ENCODE measurements at places on chromosomes 2 and 18.

DNA sequence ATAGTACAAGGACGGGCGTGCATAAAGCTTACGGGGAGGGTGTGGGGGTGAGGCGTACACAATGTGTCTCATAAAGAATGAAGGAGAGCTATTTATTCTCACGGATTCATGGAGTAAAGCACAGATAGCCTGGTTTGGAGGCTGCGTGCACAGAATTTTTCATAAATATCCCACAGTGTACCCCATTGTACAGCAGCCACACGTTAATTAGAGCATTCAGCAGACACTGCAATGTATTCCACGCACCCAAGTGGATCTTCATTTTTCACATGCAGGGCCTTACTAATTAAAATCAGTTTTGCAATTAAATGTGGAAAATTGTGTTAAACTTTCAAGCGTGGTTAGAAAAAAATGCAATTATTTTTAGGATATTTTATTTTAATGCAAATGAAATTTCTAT lies 227.7 kb upstream of the PXDN start:
- DNase-seq: no peak

DNA sequence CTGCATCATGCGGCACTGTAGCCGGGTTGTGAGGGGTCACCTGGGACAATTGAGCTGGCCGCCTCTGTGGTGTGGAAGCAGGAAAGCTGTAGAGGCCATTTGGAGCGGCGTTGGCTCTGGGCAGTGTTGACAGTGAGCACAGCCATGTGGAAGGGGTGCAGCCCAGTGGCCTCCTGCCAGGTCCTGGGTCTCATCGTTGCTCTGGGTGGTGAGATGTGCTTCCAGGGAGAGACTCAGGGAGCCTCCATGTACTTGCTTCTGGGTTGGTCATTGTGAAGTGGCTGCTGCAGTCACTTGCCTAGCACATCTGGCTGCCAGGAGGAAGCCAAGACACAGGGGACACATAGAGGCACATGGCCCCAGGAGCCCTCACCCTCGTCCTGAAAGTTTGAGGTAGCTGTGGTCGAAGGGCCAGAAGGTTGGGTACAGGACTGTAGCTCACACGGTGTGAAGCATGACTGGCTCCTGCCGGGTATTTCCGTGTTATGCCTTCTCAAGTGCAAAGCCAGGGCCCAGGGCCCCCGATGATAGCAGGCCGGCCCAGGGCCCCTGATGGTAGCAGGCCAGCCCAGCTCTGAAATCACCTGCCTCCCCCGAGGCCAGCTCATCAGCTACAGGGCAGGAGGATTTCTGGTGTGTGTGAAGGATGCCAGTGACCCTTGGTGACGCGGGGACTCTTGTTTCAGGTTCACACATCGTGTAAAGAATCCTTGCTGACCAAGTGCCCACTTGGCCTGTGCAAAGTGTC lies 82.6 kb downstream of the DGKD start:
- no peak for DNase-seq

GRCh38 chr2:15299904-15300520 lies 261.1 kb downstream of the NBAS start:
- no peak for DNase-seq

- no peak for DNase-seq
Observed at GRCh38 chr2:233901884-233902283, 15.3 kb upstream of the TRPM8 start.

DNA sequence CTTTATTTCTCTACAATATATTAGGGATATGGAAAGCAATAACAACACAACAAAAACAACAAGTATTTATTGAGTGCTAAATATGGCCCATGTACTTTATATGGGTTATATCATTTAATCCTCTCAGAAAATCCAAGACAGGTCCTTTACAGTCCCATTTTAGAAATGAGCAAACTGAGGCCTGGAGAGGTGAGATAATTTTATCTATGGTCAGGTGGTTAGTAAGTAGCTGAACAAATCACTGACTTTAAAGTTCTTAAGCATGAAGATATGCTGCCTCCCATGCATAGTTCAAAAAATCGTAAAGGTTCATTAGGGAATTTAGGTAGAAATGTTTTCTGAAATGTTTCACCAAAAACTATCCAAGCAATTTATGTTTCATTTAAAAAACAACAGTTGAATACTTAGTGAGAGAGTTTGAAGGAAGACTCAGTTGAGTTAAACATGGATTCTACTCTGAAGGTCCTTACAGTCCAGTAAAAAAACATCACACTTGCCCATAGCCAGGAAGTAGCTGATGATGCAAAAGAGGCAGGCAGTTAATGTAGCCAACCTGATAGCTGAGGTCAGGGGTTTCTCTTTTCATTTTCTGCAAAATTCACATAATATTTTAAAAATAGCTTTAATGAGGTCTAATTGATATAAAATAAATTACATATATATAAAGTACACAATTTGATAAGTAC lies 7.6 kb upstream of the NFE2L2 start:
- no peak for DNase-seq

DNA sequence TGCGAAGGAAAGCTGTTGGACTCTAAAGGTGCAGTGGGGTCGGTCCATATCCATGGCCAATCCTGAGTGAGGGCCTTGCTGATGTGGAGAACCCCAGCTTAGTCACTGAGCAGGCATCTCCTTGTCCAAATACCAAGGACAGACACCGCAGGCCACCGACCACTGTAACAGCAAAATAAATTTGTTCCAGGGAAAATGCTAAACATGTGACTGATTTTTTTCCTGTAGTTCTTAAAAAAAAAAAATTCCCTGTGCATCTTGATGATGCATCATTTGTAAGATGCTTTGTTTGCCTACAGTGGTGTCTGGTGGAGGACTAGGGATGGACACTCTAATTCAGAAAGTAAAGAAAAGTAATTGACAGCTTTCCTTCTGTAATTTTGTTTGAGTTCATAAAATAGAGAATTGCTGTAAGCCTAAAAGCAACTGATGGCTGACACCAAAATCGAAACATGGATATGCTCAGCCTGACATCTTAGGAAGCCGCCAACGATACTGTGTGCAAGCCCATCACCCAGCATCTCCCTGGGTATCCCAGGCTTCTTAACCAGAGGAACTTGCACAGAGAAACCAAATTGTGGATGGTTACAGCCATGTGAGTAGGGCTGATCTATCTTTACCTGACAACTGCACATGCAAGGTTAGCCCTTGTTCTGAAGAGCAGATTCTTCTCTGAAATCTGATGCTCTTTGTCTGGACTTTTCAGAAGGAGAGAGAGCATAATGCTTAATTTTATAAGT lies 188.6 kb downstream of the ARL4C start:
- DNase-seq: no peak

- DNase-seq: no peak
Observed at GRCh38 chr2:150081775-150082481, 405.5 kb downstream of the RND3 start.

DNA sequence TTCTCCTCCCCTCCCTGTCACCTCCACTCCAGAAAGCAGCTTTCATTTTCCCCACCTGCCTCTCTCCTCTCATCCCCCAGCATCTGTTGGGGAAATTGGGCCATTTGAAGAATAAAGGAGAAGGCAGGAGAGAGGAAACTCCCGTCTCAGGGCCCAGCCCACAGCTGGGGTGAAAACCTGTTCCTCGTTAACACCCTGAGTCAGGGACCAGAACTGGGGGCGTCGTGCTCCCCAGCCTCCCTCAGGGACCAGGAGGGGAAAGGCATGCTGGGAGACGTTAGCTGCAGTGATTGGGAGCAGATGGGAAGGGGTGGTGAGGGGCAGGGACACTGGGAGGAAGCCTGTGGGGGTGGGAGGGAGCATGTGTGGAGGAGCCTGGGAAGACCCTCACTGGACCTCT lies 251.3 kb downstream of the DYSF start:
- DNase-seq: no peak

DNA sequence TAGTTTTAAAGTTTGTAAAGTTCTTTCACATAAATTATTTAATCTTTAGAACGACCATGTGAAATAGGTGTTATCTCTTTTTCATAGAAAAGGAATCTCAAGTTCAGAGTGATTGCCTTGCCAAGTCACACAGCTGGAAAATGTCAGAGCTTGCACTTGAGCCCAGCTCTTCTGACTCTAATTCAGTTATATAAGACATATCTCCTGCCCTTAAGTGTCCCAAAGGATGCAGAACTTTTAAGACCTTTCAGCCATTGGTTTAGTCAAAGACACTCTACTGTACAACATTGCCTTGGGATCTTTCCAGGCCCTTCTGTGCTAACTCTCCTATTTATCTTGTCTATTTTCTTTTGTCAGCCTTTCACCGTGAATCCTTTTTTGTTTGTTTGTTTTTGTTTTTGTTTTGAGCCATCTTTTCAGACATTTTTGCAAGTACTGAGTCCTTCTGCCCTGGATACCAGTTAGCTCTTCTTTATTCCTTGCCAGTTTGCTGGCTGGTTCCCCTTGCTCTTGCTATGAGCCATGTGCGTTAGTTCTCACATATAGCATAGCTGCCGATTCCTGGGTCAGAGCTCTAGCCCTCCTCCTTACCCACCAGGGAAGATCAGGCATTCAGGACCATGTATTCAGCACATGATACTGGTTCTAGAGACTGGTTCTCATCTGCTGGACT lies 160.0 kb upstream of the MYO3B start:
- DNase-seq: no peak
